Foreskin fibroblast (primary cell): ENCODE measurements at places on chromosomes 5 and 9.

- no peak for DNase-seq
Observed at GRCh38 chr5:51479840-51480239, 96.6 kb downstream of the ISL1 start.

GRCh38 chr5:111387361-111387760 is 125.0 kb downstream of the STARD4 start:
- no peak for DNase-seq

DNA sequence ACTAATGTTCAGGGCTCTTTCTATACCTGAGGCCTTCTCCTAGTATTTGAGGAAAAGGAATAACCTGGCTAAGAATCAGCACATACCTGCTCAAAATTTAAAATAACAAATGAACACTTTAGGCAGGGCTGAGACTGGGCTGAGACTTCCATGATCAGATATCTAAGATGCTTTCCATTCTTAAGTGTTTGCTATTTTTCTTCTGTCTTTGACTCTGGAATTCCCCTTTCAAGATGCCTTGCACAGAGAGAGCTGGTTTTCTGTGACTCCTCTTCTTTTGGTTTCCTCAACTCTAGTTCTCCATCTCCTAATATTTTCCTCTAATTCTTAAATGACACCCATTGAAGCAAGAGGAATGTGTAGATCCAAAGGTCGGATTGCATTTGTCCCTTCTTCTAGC is 61.1 kb downstream of the DPYSL3 start:
- no peak for DNase-seq

GRCh38 chr5:178440181-178440580 is 150.0 kb downstream of the COL23A1 start:
- DNase-seq = no peak

GRCh38 chr9:126678989-126679388 is 65.3 kb downstream of the LMX1B start:
- DNase-seq = no peak

- DNase-seq = no peak
Observed at GRCh38 chr5:133371371-133372155, 240.8 kb downstream of the FSTL4 start.

- peak; percentile 76 for DNase-seq
Observed at GRCh38 chr9:33813712-33814641, 3.0 kb upstream of the UBE2R2 start.

DNA sequence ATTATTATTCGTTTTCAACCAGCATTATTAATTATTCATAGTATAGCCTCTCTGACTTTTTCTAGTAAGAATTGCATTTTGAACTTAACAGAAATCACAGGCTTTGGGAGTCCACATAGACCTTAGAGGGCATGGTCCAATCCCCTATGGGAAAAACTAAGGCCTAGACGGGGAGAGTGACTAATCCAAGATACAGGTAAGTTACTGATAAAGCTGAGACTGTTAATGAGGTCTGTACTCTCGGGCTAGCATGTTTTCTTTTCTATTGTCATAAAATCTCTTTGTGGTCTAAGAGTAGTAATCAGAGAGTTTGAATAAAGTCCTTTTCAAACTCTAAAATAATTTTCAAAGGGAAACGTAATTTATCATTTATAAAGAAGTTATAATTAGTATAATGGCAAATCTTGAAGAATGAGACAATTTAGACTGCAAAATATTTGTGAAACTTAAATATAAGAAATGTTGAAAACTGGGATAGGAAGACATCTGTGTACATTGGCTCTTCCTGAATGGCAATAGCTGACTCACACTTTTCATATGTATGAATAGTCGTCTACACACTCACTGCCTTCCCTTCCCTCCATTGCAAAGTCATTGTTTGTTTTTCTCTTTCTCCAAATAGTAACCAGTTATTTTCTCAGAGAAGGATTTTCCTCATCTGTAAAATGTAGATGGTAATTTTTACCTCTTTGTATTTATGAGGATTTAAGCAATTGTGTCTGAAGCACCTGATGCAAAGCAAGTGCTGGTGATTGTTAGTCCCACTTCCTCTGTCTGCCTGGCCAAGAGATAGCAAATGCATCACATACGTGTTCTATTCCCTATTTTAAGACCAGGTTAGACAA is 207.9 kb upstream of the CD180 start:
- DNase-seq = peak; percentile 58

DNA sequence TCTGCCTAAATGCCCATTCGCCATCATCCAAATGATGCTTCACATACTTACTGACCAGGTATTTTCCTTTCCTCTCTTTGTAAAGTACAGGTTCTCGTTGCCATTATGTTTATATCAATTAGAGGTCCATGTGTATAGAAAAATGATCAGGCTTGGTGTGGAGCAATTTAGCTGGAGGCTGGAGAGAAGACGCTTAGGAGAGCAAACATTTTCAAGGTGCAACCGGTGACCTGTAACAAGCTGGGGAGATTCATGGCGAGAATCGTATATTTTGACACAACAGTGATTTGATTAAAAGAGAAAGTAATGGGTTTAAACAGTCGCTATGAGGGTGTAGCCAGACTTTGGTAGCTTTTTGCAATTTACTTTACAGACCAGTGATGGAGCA is 170.9 kb upstream of the TBCA start:
- DNase-seq = no peak

- no peak for DNase-seq
Observed at GRCh38 chr5:9361835-9362234, 184.0 kb downstream of the SEMA5A start.

DNA sequence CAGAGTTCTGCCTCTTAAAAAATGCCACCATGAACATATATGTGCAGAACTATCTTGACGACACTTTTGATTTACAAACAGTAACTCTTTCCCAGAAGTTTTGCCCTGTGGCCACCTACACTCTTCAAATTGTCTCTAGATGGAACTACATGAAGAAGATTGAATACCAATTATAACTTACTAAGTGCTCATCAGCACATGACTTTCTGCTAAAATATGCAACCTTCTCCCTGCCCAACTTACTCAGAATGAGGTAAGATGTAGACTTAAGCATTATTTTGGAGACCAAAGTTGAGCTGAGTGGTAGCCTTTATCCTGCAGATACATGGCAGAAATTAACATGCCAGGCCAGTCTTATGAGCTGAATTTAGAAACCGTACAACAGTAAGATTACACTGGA is 105.4 kb downstream of the SEMA5A start:
- peak; percentile 85 for DNase-seq

GRCh38 chr9:113524468-113524867 is 60.9 kb downstream of the RGS3 start:
- DNase-seq = no peak

GRCh38 chr9:105062222-105062855 is 134.4 kb upstream of the ABCA1 start:
- no peak for DNase-seq

DNA sequence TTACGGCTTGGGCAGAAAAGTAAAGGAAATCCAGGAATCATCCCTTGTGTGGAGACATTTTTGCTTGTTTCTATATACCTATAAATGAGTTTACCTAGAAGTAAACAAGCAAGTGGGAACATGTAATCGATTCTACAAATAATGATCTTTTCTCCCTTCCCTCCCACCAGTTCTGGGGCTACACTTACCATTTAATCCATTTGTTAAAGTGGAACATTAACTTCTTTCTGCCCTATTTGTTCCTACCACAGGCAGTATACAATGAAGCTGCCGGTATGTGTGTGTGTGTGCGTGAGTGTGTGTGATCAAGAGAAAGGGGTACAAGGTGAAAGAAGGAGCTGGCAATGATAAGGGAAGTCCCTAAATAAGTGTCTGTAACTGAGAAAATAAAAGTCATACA is 26.4 kb upstream of the ELL2 start:
- no peak for DNase-seq

- no peak for DNase-seq
Observed at GRCh38 chr5:127006744-127007143, 23.6 kb downstream of the MARCHF3 start.

- no peak for DNase-seq
Observed at GRCh38 chr9:128577206-128577605, 24.8 kb downstream of the SPTAN1 start.

DNA sequence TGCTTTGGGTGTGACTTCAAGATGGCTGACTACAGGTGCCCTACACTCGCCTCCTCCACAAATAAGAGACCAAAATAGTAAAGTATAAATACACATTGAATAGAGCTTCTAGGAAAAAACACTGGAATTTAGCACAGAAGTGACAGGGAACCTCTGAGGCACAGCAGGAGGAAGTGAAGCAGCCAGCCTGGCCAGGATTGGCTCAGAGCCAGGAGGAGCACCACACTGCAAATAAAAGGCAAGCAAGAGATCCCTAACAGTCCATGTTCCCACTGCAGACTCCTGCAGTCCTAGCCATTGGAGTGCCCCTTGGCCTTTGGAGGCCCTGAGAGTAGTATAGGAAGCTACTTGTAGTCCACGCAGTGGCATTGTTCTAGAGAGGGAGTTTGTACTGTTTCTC is 186.7 kb upstream of the TLX3 start:
- DNase-seq = no peak

DNA sequence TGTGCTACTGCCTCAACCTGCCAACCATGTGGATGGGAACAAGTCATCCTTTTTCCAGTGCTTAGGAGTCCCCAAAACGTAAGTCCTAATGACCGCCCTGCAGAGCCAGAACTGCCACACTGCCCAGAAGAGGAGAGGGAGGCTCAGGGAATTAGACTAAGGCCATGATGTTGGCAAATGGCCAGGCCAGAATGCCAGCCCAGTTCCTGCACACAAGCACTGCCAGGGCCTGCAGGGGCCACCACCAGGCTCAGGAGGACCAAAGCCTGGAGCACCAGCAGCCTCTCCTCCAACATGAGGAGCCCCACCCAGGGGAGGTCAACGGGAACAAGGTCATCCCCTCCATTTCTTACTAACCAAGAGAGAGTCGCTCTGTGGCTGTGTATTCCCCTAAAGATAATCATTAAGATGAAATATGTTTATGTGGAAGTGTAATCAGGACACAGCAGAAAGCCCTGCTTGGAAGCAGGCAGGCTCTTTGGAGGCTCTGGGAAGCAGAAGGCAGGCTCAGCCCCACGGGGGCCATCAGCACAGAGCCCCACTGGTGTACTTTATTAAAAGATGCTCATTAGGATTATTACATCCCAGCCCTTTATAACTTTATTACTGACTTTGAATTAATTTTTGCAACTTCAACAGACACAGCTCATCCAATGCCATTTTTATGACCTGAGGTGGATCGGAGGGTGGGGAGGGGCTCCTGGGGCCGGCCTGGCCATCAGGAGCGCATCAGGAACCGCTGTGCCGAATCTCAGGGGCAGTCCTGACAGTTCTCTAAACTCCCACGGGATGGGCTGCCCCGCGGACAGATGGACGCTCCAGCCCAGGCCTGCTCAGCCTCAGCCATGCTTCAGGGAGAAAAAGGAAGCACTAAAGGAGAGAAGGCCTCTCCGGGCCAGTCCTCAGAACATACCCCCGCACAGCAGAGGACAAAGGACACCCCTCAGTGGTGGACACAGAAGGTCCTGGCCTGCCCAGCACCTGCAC is 127.0 kb downstream of the ADAMTS2 start:
- no peak for DNase-seq

DNA sequence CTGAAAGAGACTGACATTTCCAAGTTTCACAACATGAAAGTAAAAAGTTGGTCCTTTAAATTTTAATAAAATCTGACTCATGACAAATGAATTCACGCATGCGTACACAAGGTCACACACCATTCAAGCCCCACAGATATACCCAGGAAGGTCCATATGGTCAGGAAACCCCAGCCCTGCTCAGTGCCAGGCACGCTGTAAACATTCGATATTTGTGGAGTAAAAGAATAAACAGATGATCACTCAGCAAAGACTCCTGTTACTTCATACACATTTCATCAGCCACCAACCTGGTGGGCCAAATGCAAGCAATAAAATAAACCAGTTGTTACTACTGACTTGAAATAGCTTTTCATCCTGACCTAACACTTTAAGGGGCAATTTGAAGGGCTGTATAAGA is 158.0 kb upstream of the RETREG1 start:
- DNase-seq = peak; percentile 12

DNA sequence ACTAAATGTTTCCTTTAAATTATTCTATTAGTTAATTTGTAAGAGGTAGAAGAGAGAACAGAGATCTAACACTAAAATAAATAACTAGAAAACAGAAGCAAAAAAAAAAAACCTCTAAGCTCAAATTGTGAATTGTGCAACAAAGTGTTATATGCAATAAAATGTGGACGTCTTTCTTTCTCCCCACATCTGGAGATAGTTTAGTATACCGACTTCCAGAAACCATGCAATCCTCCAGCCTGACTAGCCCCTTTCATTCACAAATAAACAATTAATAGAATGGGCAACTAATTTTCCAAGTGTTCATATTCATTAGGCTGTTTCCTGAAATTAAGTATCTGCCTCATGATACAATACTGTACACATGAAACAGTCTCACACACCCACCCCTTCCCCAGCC is 258.5 kb downstream of the BNC2 start:
- DNase-seq = peak; percentile 87

- DNase-seq = no peak
Observed at GRCh38 chr9:115132648-115133047, 14.7 kb upstream of the TNC start.

GRCh38 chr9:121439711-121440664 is 59.7 kb downstream of the GGTA1 start:
- DNase-seq = peak; percentile 48

GRCh38 chr5:26148569-26149107 is 889.7 kb downstream of the CDH9 start:
- no peak for DNase-seq

DNA sequence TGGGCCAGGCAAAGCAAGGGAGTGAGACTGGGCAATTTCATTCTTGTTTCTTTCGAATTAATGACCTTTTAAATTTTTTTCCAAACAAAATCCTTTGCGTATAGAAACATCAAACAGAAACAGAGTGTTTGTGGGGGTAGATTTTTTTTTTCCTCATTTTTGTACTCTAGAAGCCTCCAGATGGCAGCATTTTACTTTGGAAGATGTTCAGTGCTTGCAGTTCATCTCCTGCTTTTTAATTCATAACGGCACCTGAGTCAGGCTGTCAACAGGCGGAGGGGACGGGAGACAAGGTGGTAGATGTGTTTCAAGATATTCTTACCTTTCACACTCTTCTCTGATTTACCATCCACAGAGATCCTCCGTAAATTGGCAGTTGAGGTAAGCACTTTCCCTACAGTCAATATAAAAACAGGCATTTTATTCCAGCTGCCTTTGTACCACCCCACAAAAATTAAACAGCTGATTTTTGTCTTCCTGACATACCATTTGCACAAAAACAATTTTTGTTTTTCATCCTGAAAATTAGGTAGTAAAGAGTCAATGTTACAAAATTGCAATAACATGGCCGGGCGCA is 99.5 kb upstream of the FBXL17 start:
- DNase-seq = peak; percentile 5

- no peak for DNase-seq
Observed at GRCh38 chr5:60010328-60010727, 116.8 kb upstream of the PDE4D start.

GRCh38 chr5:161387121-161387520 is 159.4 kb downstream of the GABRB2 start:
- no peak for DNase-seq
